Upper lobe of right lung (tissue), 1 donor: ENCODE measurements at places on chromosomes 6 and 20. TPM values are rescaled to one million over a fixed set of nuclear protein-coding genes. Genes with fewer than 3 reads are reported as not detected.

DNA sequence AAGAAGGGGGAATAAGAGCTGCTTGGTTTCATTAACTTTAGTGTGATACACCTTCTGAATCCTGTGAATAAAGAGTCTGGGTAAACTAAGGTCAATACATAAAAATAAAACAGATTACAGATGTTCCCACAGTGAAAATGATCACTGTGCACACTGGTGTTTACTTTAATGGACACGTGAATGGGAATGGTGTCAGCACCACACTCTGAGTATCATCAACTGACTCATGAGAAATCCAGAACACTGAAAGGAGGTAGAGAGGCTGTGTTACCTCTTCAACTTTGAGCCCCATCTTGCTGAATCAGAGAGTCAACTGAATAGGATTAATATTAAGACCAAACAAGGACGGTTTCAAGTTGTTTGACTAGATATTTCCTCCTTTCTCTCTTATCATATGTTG, 75.0 kb downstream of the ELOVL4 start:
- no peaks in the 10 kb centered on the region for H3K36me3 ChIP-seq
- no peak overlapping the region for H3K27ac ChIP-seq
- H3K4me3 ChIP-seq: no peak overlapping the region
- DNase-seq: no peak

DNA sequence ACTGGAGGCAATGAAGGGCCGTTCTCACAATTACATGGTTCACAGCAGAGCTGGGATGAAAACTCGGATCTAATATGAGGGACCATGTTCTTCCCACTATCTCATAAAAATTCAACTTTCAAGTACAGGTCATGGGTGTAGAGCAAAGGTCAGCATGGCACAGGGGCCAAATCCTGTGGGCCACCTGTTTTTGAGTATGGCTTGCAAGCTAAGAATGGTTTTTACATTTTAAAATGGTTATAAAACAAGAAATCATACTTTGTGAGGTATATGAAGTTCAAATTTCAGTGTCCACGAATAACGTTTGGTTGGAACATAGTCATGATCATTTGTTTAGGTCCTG, 4.6 kb downstream of the MAP3K5 start:
- no peak for DNase-seq
- no peaks in the 10 kb centered on the region for H3K36me3 ChIP-seq
- peaks cover 55% of the 10 kb centered on the region for H3K4me1 ChIP-seq
- peak overlapping the region; percentile 63 for H3K27ac ChIP-seq

GRCh38 chr20:49482621-49483017, at the start of gene KCNB1:
TSS of gene KCNB1 (minus strand) at chr20:49482668. CDS start at chr20:49482480, 188 bp downstream.
- peaks cover 71% of the 10 kb centered on the region for H3K27me3 ChIP-seq
- H3K27ac ChIP-seq: no peak within 1 kb of the TSS
- peak; percentile 71 for DNase-seq
- H3K36me3 ChIP-seq: no peaks in the 10 kb centered on the region
- peaks cover 9% of the 10 kb centered on the region for H3K4me1 ChIP-seq

PDYN gene
- total RNA-seq: not detected

PLEKHG1 gene
- total RNA-seq: 34.6 TPM

CLIC5 gene
- 131 TPM for total RNA-seq

OR2H1 gene
- total RNA-seq: not detected

NKAIN4 gene
- not detected for total RNA-seq

GRCh38 chr6:170271771-170272314, 19.0 kb downstream of the DLL1 start:
- H3K4me1 ChIP-seq: peaks cover 9% of the 10 kb centered on the region
- H3K36me3 ChIP-seq: no peaks in the 10 kb centered on the region
- peak overlapping the region; percentile 29 for H3K4me3 ChIP-seq
- peak; percentile 85 for DNase-seq
- no peaks in the 10 kb centered on the region for H3K27me3 ChIP-seq

DNA sequence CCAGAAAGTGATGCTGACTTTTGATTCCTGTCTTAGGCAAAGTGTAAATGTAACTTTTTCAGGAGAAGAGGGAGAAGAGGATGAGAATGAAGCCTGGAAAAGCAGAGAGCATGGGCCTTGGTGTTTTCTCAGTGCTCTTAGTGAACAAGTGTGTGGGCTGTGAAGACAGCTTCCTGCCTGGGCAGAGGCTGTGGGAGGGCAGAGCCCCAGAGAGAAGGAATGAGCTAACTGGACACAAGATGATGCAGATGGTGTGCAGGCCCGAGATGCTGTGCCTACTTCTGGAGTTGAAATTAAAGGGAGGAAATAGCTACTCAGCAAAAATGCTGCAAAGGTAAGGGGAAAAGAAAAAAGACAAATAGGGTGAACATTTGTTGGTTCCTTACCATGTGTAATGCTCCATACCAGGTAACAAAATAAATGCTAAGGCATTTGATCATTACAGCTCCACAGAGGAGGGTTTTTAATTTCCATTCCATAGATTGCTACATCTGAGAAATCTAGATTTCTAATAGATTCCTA, 87.0 kb upstream of the CEP162 start:
- no peaks in the 10 kb centered on the region for H3K4me1 ChIP-seq
- no peak overlapping the region for H3K27ac ChIP-seq
- no peaks in the 10 kb centered on the region for H3K36me3 ChIP-seq
- H3K4me3 ChIP-seq: no peak overlapping the region

DNA sequence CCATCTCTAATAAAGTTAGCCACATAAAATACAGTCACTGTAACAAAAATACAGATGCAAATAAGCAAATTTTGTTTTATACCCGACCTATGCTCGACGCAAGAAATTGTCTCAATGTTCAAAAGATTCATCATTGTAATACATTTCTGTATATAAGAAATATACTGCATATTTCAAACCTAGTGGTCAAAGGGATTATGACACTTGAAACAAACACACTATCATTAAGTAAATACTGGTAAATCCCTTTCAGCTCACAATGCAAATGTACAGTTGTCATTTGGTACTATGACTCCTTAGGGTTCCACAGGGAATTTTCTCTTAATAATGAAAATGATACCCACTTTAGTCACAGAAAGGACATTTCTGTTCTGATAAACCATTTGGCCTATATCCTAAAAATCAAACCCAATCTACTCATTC, 2.2 kb downstream of the HIVEP2 start:
- H3K4me1 ChIP-seq: peaks cover 18% of the 10 kb centered on the region
- no peaks in the 10 kb centered on the region for H3K36me3 ChIP-seq
- no peak for DNase-seq

- no peak for DNase-seq
- no peak overlapping the region for H3K27ac ChIP-seq
- H3K27me3 ChIP-seq: no peaks in the 10 kb centered on the region
- H3K36me3 ChIP-seq: no peaks in the 10 kb centered on the region
- H3K4me3 ChIP-seq: no peak overlapping the region
These were observed 4.1 kb upstream of the SPAG4 start for GRCh38 chr20:35611482-35611881.

DNA sequence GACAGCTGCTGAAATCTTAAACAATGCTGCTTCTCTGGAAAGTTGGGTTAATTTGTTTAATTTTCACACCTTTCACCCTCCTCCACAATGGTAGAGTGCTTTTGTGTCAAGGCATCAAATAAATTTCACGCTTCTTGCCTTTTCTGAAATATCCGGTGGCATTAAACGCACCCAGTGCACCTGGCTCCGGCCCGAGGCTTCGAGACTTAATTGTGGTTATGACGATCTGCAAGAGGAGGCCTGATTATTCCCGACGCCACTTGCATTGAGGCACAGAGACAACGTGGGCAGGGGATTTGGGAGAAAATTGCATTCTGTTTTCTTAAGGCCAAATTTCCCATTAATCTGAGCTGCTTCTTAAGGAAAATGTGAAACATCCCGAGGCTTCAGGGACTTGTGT, 152.2 kb downstream of the CDH4 start:
- DNase-seq: no peak
- H3K27ac ChIP-seq: no peak overlapping the region
- no peaks in the 10 kb centered on the region for H3K36me3 ChIP-seq
- no peaks in the 10 kb centered on the region for H3K27me3 ChIP-seq
- no peak overlapping the region for H3K4me3 ChIP-seq

XKR7 gene
- total RNA-seq: 0.09 TPM

GRCh38 chr20:38241201-38241600, 19.3 kb downstream of the KIAA1755 start:
- no peaks in the 10 kb centered on the region for H3K36me3 ChIP-seq
- H3K4me3 ChIP-seq: no peak overlapping the region
- no peaks in the 10 kb centered on the region for H3K4me1 ChIP-seq
- H3K27me3 ChIP-seq: no peaks in the 10 kb centered on the region

ZC2HC1B gene
- total RNA-seq: not detected

DNA sequence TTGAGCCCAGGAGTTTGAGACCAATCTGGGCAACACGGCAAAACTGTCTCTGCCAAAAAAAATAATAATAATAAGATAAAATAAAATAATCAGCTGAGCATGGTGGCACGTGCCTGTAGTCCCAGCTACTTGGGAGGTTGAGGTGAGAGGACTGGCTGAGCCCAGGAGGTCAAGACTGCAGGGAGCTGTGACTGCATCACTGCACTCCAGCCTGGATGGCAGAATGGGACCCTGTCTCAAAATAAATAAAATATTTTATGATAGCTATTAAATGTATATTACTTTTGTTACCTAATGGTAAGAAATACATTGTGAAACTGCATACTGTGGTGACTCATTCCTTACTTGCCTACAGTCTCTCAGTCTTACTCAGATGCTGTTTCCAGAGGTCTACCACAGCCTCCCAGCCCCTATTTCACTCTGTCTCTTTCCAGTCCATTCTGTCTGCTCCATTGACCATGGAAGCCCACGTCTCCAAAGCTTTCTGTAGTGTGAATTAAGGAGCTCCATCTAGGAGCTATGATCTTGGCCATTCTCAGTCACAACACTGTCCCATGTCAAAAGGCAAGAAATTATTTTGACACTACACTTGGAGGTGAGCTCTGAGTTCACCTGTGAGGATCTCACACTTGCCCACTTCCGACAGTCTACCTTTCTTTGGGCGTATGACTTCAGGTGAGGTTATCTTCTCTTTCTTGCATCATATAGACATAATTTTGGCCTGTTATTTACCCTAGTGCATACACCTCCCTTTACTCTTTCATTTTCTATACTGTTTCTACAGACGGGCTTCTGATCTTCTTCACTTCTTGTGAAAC, 22.4 kb upstream of the SNX9 start:
- peaks cover 11% of the 10 kb centered on the region for H3K27me3 ChIP-seq
- no peaks in the 10 kb centered on the region for H3K36me3 ChIP-seq
- H3K27ac ChIP-seq: no peak overlapping the region

TMC2 gene
- 0.43 TPM for total RNA-seq
